Gastrocnemius medialis (tissue), 4 donors: ENCODE measurements at places on chromosomes 12 and 14. TPM values are rescaled to one million over a fixed set of nuclear protein-coding genes. Genes with fewer than 3 reads are reported as not detected.

DNA sequence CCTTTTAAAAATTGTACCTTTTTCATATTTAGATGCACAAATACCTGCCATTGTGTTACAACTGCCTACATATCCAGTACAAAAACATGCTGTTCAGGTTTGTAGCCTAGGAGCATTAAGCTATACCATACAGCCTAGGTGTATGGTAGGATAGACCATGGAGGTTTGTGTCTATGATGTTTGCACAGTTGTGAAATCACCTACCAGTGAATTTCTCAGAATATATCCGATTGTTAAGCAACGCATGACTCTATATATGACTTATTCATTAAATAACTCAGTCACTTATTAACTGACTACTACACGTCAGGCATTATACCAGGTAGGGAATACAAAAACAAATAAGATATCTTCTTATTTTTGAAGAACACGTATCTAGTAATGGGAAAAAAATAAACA, 26.2 kb upstream of the ETNK1 start:
- H3K4me1 ChIP-seq = no peaks in the 10 kb centered on the region
- no peak overlapping the region for H3K4me3 ChIP-seq
- H3K27me3 ChIP-seq = no peaks in the 10 kb centered on the region
- H3K36me3 ChIP-seq = no peaks in the 10 kb centered on the region
- H3K27ac ChIP-seq = no peak overlapping the region

DNA sequence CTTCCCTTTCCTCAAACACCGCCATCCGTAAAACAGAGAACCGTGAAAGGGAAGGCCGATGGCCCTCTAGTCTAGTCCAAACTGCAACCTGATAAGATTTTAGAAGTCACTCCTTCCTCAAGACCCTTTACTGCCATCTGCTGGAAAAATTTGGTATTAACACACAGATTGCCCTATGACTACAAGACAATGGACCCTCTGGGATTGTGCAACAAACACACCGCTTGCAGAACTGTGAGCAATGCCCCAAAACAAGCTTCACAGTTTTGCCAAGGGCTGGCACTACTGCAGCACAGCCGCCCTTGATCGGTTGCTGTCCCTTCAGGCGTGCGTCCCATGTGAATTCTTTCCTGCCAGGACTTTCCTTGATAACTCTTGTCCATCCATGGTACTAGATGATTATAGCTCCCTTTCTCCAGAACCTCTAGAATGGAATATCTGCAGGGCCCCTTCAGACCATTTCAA, 23.1 kb downstream of the LLPH start:
- no peaks in the 10 kb centered on the region for H3K27me3 ChIP-seq
- peak; percentile 17 for DNase-seq
- H3K4me1 ChIP-seq = no peaks in the 10 kb centered on the region
- no peak overlapping the region for H3K4me3 ChIP-seq
- no peaks in the 10 kb centered on the region for H3K36me3 ChIP-seq

The ARHGAP9 gene
- 2.7 TPM for total RNA-seq

GRCh38 chr14:92670160-92670559, 78.3 kb downstream of the LGMN start:
- no peaks in the 10 kb centered on the region for H3K27me3 ChIP-seq
- no peaks in the 10 kb centered on the region for H3K4me1 ChIP-seq
- DNase-seq = no peak
- H3K36me3 ChIP-seq = no peaks in the 10 kb centered on the region

- no peak overlapping the region for H3K27ac ChIP-seq
- no peaks in the 10 kb centered on the region for H3K4me1 ChIP-seq
- H3K36me3 ChIP-seq = no peaks in the 10 kb centered on the region
- no peak for DNase-seq
Observed at GRCh38 chr14:23512156-23512555, 39.4 kb downstream of the ZFHX2 start.

The KRT2 gene
- total RNA-seq = not detected

GRCh38 chr12:125267114-125267513, 201.9 kb downstream of the AACS start:
- H3K4me3 ChIP-seq = no peak overlapping the region
- H3K27ac ChIP-seq = no peak overlapping the region
- H3K4me1 ChIP-seq = no peaks in the 10 kb centered on the region
- H3K36me3 ChIP-seq = no peaks in the 10 kb centered on the region
- no peak for DNase-seq

GRCh38 chr12:93737457-93738198, 60.5 kb downstream of the CRADD start:
- no peak for DNase-seq
- H3K27ac ChIP-seq = peak overlapping the region; percentile 84
- H3K36me3 ChIP-seq = no peaks in the 10 kb centered on the region

DNA sequence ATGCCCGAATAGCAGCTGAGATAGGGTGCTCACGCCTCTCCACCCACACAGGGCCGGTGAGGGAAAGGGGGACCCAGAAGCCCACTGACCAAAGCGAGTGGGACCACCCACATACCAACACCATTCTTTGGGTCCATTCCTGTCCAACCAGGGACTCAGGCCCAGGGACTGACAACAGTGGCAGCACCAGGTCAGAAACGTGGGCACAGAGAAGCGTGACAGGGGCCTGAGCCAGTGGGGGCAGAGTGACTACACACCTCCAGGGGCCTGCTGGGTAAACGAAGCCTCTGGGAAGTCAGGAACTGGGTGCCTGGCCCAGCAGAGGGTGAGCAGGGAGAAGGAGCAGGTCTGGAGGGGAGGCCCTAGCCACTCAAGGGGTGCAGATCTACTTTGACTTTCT, 13.7 kb downstream of the SPRYD3 start:
- H3K27ac ChIP-seq = peak overlapping the region; percentile 73
- H3K4me1 ChIP-seq = peaks cover 45% of the 10 kb centered on the region
- no peaks in the 10 kb centered on the region for H3K36me3 ChIP-seq
- DNase-seq = no peak
- no peaks in the 10 kb centered on the region for H3K27me3 ChIP-seq

- no peak overlapping the region for H3K27ac ChIP-seq
- no peaks in the 10 kb centered on the region for H3K27me3 ChIP-seq
- no peak for DNase-seq
- H3K4me3 ChIP-seq = no peak overlapping the region
Observed at GRCh38 chr12:125966641-125967040, 901.4 kb downstream of the AACS start.

The LHX5 gene
- not detected for total RNA-seq

GRCh38 chr12:15932971-15933370, 21.8 kb downstream of the DERA start:
- no peak overlapping the region for H3K4me3 ChIP-seq
- no peak for DNase-seq
- H3K27ac ChIP-seq = no peak overlapping the region
- H3K36me3 ChIP-seq = no peaks in the 10 kb centered on the region
- peaks cover 14% of the 10 kb centered on the region for H3K4me1 ChIP-seq
- H3K27me3 ChIP-seq = no peaks in the 10 kb centered on the region

DNA sequence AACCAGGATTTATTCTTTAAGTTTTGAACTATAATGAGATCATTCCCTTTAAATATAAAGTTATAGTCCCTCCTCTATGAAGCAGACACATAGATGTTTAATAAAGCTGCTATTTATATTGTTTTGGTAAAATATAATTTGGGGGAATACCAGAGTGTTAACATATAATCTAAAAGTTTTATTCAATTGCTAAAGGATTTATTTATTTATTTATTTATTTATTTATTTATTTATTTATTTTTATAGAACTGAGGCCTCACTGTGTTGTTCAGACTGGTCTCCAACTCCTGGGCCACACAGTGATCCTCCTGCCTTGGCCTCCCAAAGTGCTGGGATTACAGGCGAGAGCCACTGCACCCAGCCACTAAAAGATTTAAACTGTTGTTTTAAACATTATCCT, 98.6 kb downstream of the KICS2 start:
- H3K36me3 ChIP-seq = no peaks in the 10 kb centered on the region
- no peaks in the 10 kb centered on the region for H3K27me3 ChIP-seq
- DNase-seq = no peak
- H3K4me1 ChIP-seq = no peaks in the 10 kb centered on the region
- H3K4me3 ChIP-seq = no peak overlapping the region

- no peak overlapping the region for H3K4me3 ChIP-seq
- no peak overlapping the region for H3K27ac ChIP-seq
- H3K4me1 ChIP-seq = peaks cover 45% of the 10 kb centered on the region
- no peaks in the 10 kb centered on the region for H3K27me3 ChIP-seq
- peaks cover 21% of the 10 kb centered on the region for H3K36me3 ChIP-seq
Observed at GRCh38 chr14:104791425-104791824, 4.1 kb downstream of the AKT1 start.

DNA sequence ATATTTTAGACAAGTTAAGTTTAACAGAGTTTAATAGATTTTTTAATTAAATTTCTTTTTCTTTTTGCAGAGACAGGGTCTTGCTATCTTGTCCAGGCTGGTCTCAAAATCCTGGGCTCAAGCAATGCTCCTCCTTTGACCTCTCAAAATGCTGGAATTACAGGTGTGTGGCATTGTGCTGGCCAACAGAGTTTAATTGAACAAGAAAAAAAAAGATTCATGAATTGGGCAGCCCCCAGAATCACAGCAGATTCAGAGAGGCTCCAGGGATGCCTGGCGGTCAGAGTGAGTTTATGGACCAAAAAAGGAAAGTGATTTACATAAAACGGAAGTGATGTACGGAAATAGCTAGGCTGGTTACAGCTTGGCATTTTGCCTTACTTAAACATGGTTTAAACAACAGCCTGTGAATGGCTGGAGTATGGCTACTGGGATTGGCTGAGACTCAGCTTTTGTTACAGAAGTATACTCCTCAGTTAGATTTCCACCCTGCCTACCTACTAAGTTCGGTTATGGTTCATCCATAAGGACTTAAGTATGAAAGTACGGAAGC, 14.5 kb upstream of the TESPA1 start:
- no peaks in the 10 kb centered on the region for H3K4me1 ChIP-seq
- no peaks in the 10 kb centered on the region for H3K27me3 ChIP-seq
- H3K27ac ChIP-seq = no peak overlapping the region
- H3K4me3 ChIP-seq = no peak overlapping the region

DNA sequence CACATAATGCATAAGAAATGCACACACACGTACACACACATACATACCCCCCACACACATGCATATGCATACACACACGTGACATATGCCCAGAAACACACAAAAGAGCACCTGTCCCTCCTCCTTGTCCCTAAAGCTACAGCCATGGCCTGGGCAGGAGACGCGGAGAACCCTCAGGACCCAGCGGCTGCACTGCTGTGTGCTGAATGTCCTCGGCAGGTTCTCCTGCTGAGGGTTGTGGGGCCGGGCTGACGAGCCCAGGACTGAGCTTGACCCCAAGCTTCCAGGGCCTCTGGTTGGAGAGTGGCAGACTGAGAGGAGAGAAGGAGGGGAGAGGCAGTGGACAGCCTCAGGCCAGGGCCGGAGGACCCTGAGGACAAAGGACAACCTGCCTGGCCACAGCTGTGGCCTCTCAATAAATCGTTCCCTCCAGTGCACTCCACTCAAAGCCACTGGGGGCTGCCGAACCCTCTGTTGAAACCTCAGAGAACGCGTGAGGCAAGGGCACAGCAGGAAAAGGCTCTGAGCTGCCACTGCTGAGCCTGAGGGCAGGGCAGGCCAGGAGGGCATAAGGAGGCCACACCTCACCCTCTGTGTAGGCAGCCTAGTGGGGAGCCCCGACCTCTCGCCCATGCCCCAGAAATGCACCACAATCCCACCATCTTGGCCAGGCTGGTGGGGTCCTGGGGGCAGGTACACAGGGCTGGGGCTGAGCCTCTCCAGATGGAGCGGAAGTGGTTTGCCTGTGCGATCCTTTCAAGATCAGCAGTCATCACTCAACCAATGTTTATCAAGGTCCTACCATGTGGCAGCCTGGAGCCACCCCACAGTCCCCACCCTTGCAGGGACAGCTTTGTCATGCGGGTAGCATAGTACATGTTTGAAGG, 3.1 kb downstream of the CACNA2D4 start:
- H3K4me3 ChIP-seq = no peak overlapping the region
- H3K27me3 ChIP-seq = no peaks in the 10 kb centered on the region
- H3K27ac ChIP-seq = no peak overlapping the region
- H3K4me1 ChIP-seq = peaks cover 14% of the 10 kb centered on the region

GRCh38 chr12:89477633-89478279, 46.8 kb downstream of the GALNT4 start:
- H3K36me3 ChIP-seq = no peaks in the 10 kb centered on the region
- DNase-seq = no peak
- H3K27me3 ChIP-seq = no peaks in the 10 kb centered on the region

The AACS gene
- total RNA-seq = 11.8 TPM

DNA sequence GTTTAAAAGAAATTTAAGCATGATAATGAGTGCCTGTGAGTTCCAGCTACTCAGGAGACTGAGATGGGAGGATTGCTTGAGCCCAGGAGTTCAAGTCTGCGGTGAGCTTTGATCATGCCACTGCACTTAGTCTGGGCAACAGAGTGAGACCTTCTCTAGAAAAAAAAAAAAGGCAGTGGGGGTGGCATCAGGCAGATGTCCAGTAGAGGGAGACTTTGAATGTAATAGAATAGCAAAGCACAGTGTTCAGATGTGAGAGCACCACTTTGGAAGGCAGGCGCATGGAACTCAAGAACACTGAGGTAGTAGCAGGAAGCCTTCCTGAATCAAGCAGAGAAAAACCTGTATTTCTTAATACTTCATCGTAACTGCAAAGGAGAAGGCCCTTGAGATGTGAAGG, 394.5 kb upstream of the GARIN6 start:
- H3K27me3 ChIP-seq = no peaks in the 10 kb centered on the region
- no peak overlapping the region for H3K27ac ChIP-seq
- H3K36me3 ChIP-seq = no peaks in the 10 kb centered on the region
- H3K4me3 ChIP-seq = no peak overlapping the region

DNA sequence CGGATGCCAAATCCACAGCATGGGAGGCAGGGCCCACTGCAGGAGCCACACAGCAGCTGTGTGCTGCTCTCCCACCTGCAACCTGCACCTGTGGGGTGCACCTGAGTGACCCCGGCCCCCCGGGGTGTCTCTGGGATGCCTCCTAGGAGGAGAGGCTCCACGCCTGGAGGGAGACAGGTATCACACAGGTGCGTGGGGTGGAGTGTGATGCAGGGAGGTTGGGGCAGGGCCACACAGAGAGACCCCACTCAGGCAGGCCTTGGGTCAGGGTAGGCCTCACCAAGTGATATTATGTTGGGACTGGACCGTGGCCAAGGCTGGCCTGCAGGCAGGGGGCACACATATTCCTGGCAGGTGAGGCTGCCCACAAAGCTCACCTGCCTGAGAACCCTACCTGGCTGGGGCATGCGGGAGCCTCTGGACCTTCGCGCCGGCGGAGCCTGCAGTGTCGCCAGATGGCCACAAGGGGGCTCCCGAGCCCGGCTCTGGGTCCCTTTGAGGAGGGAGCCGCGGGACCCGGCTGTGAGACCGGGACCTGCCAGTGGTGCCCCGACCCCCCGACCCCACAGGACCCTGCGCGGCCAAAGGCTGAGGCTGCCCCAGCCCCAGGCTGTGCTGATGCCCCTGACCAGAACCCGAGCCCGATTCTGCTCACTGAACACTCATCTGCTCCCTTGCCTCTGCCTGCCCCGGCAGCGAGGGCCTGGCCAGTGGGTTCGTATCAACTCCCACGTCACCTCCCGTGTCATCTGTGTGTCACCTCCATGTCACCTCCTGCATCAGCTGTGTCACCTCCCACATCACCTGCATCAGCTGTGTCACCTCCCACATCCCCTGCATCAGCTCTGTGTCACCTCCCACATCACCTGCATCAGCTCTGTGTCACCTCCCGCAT, 11.4 kb downstream of the TMEM121 start:
- no peak for DNase-seq
- H3K27ac ChIP-seq = no peak overlapping the region
- no peaks in the 10 kb centered on the region for H3K36me3 ChIP-seq
- H3K4me1 ChIP-seq = no peaks in the 10 kb centered on the region
- H3K27me3 ChIP-seq = peaks cover 17% of the 10 kb centered on the region
